GM03348 (cell line): ENCODE measurements at places on chromosomes 2 and 18.

- no peak for DNase-seq
Measured at GRCh38 chr18:80046961-80047541, 12.8 kb downstream of the RBFA start.

DNA sequence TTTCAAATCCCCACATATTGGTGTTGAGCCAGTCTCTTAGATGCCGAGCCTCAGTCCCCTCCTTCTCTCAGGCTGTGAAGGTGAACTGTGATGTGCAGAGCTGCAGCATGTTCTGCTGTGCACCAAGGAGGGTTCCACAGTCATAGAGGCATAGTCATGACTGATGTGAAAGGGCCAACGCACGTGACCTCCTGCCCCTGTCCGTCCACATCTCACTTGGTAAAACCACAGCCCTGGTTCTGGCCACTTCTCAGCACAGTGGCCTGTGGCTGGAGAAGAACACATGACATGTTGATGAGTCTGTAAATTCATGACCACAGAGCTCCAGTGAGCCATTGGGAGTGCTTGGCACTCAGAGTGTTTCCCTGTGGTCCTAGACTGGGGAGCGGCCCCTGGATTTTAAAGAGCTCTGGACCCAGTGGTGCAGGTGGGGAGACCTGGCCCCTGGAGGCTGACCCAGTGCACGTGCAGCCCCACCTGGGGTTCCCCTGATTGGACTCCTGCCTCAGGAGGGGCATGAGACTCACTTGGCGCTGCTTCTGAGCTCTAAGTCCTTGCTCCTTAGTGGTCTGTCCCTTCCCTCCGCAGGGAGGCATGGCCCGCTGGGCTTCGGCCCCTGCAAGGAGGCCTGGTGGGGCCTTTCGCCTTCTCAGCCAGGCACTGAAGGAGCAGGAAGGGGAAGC is 25.3 kb downstream of the INPP4A start:
- no peak for DNase-seq

DNA sequence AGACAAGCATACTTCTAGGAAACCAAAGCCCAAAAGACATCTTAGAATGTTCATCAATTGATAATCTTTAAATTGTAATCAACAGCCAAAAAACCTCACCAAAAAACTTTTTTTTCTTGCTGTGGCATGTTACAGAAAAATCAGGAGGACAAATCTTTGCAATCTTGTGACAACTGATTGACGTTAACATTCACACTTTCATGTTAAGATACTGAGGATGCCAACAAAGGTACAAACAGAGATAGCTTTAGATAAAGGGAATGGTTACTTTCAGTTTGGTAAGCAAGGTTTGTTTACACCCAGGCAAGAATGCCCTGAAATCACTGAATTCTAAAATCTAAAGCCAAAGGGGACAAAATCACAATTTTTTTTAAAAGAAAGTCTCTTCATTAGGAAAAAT is 92.4 kb downstream of the ZAP70 start:
- DNase-seq: no peak

DNA sequence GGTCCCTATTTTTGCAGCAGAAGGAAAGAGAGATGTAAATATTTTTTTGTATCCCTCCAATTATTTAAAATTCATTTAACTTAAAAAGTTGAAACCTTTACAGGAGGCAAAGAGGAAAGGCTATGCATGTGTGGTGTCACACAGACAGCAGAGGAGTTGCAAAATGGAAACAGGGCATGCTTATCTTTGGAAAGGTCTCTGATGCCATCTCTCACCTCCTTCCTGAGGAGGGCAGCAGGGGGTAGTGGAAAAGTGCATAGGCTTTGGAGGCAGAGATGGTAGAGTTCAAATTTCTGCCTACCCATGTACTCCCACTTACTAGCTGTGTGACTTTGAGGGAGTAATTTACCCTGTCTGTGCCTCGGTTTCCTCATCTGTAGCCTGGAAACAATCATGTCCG is 99.6 kb upstream of the MCFD2 start:
- no peak for DNase-seq

DNA sequence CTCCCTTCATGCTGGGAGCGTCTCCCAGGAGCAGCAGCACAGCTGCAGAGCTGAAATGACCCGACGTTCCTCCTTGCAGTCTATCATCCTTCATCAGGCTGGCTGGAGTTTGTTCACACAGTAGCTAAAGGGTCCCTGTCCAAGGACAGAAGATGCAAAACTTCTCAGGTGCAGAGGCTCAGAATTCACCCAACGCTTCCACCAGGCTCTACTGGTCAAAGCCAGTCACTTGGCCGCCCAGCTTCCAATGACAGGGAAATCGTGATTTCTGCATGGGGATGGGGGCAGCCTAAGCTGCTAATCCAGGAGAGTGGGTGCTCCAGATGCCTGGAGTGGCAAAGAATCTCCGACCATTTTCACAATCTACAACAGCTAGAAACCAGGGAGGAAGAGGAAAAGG is 97.0 kb upstream of the SALL3 start:
- DNase-seq: no peak

DNA sequence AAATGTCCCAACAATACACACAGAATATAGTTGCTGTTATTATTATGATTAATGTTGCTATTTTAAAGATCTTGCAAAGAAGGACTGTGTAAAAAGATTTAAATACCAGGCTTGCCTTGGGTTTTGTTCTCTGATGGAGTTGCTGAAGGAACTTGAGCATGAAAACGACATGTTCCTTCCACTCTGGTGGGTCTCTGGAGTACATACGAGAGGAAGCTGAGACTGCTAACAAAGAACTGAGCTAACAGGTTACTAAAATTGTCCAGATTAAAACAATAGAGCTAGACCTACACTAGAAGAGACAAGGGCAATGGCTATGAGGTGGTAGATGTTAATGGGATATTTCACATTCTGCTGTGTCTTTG is 612.2 kb downstream of the TSN start:
- DNase-seq: no peak

DNA sequence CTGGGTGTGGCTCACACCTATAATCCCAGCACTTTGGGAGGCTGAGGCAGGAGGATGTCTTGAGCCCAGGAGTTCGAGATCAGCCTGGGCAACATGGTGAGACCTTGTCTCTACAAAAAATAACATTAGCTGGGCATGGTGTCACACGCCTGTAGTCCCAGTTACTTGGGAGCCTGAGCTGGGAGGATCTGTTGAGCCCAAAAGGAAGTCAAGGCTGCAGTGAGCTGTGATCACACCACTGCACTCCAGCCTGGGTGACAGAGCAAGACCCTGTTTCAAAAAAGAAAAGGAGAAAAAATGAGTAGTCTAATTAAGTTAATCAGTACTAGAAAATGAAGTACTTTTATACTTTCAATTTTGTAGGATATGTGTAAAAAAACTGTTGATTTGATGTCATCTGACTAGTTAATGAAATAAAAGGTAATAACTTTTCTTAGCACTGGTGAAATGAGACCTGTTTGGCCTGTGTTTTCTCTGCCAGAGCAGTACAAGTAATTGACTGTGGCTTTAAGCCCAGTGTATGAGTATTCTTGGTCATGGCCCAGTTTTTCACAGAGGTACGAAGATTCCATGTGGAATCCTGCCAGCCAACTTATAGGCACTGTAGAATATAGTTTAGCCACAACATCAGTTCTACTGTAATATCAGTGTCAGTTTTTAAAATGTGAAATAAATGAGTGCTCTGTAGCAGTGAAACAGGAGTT is 35.8 kb downstream of the MFSD6 start:
- peak; percentile 20 for DNase-seq

GRCh38 chr2:26292646-26293045 is 47.9 kb downstream of the HADHB start:
- DNase-seq: no peak
